ENCODE measurements at places on chromosomes 1 and 21.

DNA sequence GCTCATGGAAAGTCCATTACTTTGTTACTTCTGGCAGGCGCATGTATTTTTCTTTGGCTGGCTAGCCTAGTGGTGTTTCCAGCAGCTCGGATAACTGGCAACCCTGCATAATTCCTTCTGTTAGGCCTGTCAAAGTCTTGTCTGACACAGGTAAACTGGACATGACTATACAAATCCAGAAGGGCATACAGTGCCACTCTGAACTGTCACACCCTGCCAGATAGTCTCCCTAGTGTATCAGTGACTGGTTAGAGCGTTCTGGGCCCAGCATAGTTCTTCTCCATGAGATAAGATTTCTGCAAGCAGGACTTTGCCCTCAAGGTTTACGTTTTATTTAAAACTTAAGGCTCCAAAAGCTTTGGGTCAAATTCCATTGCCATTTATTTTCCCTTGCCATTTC is 177.7 kb upstream of the GORAB start:
- no peak for DNase-seq

- DNase-seq, result peak; percentile 17
Measured at GRCh38 chr21:38244885-38245869, 11.6 kb upstream of the KCNJ15 start.

- no peak for DNase-seq
Measured at GRCh38 chr1:41383094-41383852, 22.0 kb downstream of the FOXO6 start.

DNA sequence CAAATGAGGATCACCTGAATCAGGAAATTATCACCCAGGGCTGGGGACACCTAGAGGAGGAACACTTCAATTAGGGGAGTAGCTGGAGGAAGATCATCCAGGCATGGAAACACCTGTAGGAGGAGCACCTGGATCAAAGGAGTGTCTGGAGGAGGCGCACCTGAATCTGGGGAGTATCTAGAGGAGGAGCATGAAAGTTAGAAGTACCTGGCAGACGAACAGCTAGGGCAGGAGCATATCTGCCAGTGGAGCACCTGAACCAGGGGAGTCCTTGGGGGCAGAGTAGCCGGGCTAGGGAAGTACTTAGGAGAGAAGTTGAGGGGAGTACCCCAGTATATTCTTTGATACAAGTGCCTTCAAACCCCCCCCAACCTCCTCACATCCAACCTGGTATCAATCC is 1.3 kb downstream of the C1orf210 start:
- no peak for DNase-seq

GRCh38 chr1:207361889-207362288 is 40.4 kb downstream of the CD55 start:
- no peak for DNase-seq

GRCh38 chr21:26593800-26594199 is 20.7 kb upstream of the CYYR1 start:
- no peak for DNase-seq

DNA sequence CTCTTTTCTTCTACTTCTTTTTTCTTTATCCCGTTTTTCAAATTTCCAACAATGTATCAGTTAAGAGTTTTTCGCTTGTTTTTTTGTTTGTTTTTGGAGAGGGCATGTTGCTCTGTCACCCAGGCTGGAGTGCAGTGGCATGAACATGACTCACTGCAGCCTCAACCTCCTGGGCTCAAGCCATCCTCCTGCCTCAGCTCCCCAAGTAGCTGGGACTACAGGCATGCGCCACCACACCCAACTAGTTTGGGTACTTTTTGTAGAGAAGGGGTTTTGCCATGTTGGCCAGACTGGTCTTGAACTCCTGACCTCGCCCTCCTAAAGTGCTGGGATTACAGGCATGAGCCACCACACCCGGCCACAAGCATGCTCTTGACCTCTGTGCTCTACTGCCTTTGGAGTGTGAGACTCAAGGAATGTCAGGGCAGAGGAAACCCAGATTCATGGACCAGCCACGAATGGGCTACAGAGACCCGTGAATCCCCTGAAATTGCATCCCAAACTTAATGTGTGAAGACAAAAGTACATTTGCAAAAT is 65.1 kb upstream of the HSD17B7 start:
- DNase-seq, result no peak

- DNase-seq, result no peak
Measured at GRCh38 chr1:217331698-217332097, 299.2 kb downstream of the GPATCH2 start.

- DNase-seq, result no peak
Measured at GRCh38 chr1:29134695-29135028, 11.0 kb upstream of the TMEM200B start.

GRCh38 chr1:216640100-216640499 is 83.1 kb downstream of the ESRRG start:
- no peak for DNase-seq

DNA sequence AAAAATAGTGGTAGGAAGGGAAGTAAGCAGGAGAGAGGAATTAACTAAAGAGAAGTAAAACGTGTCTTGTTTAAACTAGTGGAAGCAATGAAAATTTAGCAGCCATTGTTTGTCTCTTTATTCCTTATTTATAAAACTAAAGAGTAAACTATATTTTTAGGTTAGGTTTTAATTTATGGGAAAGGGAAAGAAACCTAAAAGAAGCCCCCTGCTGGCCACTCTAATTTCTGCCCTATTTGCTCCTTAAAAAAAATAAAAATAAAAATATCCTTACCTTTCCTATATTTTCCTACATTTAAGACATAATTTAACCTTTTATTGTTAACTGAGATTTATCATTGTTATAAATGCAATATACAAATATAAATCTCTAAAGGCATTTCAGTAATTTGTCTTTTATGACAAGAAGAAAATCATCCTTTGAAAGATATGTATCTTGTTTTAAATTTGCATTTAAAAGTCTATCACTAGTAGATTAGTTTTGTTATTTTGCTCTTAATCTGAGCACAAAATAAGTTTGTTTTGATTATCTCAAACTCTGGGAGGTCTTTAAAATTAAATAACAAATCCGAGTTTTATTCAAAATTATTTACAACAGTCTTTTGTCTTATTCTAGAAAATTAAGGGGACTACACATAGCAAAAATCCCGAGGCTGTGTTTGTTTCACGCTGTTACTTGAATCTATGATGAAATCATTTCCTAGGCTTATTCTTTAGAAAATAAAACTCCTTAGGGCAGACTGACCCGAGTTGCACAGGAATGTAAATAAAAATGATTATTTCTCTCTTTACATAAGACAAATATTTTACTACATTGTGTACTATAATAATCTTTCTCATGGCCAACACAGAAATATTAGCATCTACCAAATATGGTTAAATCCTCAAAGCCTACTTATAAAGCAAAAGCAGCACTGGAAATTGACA is 201.7 kb downstream of the NRIP1 start:
- DNase-seq, result no peak

GRCh38 chr1:76909311-76909710 is 42.0 kb downstream of the ST6GALNAC5 start:
- no peak for DNase-seq

GRCh38 chr1:40818264-40818961 is 34.8 kb downstream of the KCNQ4 start:
- peak; percentile 65 for DNase-seq

- no peak for DNase-seq
Measured at GRCh38 chr1:117967477-117967876, 37.9 kb downstream of the WDR3 start.

GRCh38 chr21:29233256-29233546 is 65.5 kb upstream of the BACH1 start:
- no peak for DNase-seq

- DNase-seq, result peak; percentile 45
Measured at GRCh38 chr1:39410915-39411436, 80.5 kb upstream of the BMP8A start.

DNA sequence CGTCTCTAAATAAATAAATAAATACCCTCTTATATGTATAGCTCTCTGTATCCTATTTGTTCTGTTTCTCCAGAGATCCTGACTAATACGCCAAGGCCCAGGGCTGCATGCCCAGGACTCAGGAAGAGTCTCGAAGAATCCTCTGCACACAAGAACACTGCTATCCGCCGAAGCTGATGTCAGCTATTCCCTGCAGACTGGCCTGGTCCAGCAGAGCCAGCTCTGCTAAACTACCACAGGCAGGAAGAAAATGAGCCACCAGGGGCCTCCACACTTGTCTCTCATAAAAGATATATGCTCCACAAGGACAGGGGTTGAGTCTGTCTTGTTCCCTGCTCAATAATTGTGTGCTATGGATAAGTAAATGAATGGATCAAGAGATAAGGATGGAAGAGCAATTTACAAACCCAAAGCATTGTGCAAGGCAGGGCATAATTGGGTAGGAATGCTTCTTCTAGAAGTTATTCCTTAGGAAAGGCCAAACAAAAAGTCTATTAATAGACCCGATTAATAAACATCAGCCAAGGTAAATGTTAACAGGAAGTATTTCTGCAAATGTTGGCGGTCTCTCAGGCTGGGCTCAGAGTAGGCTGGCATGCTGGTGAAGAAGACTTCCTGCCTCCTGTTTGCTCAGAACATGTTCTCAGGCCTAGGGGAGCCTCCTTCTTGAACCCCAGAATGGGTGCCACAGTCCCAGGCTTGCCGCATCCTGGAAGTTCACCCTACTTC is 26.3 kb upstream of the MAN1C1 start:
- DNase-seq, result no peak

DNA sequence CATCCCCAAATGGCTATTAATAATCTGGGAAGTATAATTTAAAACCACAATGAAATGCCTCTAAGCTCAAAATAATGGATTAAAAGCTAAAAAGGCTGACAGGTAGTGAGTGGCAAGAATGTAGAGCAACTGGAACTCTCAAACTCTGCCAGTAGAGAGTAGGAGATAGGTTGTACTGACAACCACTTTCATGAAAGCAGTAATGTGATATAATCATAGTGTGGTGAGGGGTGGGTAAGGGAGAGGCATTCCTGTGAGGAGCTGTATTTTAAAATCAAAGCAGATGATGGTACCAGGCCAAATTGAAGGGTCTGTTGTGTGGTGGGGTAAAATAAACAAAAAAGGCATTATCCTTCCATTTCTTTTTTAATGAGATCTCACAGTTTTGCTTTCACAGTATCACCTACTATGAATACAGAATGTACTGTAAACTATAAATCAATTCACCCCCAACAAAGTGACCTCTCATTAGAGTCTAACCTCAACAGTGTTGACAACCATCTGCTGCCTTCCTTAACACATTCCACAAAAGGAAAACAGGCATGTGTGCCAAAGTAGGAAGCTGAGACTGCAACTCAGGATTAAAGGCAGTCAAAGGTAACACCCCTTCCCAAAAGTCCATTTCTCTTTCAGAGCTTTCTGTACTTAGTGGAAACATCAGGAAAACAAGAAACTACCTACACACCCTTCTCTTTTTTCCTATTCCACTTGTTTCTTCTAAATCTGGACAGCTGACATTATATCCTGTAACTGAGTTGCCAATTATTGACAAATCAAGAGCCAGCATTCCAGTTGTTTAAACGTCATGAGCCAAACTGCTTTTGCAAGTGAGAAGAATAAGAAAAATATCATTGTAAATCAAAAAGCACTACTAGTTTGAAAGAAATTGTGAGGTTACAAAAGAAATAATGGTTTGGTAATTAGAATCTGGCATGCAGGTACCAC is 130.8 kb downstream of the FAF1 start:
- DNase-seq, result no peak

DNA sequence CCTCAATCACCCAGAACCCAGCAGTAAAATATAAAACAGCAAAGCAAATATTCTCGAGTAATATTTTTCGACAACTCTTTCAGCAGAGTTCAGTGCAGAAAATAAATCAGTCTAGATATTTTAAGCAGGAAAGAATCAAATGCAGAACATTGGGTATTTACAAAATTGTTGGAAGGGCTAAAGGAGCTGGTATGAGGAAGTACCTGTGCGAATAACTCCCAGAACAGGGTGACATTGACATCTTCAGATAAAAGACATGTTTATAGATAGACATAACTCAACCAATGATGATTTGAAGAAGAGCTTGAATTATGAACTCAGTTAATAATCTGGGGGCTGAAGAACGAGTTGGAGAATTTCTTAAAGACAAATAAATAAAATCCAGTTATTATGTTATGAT is 6.4 kb downstream of the AXDND1 start:
- DNase-seq, result no peak
